IPS DF 6.9 (cell line): ENCODE measurements at places on chromosomes 7 and 10.

GRCh38 chr10:110110338-110110737 lies 97.1 kb upstream of the MXI1 start:
- no peak for DNase-seq

DNA sequence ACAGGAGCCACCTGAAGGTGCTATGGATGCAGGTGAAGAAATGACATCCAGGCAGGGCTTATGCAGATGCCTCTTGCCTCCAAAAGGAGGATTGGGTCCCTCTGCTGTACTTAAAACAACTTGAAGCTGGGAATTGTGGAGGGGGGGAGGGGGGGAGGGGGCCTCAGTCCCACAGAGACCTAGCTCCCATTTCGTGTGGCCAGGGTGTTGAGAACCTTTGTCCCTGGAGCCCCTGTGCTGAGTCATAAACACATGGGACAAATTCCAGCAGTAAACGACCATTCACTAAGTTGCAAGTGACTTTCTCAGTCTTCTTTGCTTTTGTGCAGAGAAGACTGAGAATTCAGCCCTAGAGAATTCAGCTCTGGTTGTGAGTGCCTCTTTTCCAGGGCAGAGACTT lies 96.5 kb upstream of the PODXL start:
- DNase-seq: no peak

GRCh38 chr10:46224414-46224682 lies 62.4 kb upstream of the ANTXRL start:
- DNase-seq: no peak

- no peak for DNase-seq
These were observed 13.3 kb upstream of the RAB18 start for GRCh38 chr10:27490807-27491206.

DNA sequence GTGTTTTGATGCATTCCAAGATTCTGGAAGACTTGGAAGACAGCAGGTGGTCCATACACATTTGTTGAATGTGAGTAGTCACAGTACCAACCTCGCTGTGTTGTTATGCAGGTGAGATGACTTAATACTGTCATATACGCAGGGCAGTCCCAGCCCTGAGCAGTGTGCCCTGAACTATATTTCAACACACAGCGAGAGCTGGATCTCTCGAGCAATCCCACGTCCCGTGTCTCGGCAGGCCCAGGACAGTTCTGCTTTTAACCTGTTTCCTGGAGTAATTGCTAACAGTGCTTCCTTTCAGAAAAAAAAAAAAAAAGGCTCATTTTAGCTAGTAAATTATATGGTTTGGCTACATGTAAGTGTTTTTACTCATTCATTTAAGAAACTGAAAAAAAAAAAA lies 179.7 kb downstream of the PRKCQ start:
- no peak for DNase-seq

- DNase-seq: no peak
These were observed 85.8 kb downstream of the NRP1 start for GRCh38 chr10:33248638-33249037.

DNA sequence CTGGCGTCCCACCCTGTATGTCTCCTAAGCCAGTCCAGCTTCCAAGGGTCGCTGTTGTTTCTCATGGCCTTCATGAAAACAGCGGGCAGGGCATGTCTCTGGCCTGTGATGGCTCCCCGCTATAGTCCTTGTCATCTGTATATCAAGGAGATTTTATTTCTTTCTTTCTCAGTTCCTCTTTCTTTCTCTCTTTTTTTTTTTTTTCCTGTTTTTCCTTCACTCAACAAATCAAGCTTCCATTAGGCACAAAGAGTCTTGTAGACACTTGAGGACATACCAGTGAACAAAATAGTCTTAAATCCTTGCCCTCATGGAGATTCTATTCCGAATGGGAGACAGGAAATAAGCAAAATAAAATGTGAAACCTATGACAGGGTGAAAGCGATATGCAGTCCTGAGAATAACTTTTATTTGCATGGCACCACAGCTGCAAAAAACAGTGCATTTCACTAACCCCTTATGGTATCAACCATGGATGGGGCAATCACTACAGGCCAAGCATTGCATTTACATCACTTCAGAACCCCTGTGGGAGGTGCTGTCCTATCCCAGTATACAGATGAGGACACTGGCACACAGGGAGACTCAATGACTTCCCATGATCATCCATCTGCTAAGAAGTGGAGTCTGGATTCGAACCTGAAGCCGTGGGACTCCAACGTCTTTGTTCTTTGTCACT lies 50.7 kb downstream of the SYPL1 start:
- DNase-seq: no peak

- no peak for DNase-seq
These were observed 9.3 kb downstream of the RASGEF1A start for GRCh38 chr10:43257347-43258210.

- DNase-seq: no peak
These were observed 35.9 kb downstream of the LRRC4 start for GRCh38 chr7:127995156-127995880.

- DNase-seq: no peak
These were observed 7.4 kb upstream of the TBRG4 start for GRCh38 chr7:45118889-45119331.

GRCh38 chr10:133100706-133101415 lies 13.1 kb downstream of the ADGRA1 start:
- peak; percentile 89 for DNase-seq

GRCh38 chr7:5549096-5549763 lies 125.6 kb upstream of the TNRC18 start:
- DNase-seq: no peak

- DNase-seq: no peak
These were observed 147.1 kb downstream of the NEURL1 start for GRCh38 chr10:103640436-103641181.

DNA sequence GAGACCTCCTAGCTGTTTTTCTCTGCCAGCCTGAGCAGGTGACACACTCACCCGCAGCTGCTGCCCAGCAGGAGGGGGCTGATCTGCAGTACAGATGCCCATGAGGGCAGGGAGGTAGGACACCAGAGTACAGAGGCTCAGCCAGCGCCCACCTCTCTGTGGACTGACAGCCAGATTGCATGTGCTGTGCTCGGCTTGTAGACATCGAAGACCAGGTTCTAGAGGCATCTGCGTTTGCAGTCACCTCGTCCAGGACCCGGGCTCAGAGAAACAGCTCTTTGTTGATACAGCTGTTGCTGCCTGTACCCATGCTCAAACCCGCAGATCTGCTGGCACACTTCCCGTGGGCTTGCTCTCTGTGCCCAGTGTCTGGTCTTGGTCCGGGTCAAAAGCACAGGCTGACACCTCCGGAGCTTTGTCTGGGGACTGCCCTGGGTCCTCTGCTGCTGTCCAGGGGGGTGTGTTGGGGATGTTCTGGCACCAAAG lies 224.7 kb downstream of the GLRX3 start:
- DNase-seq: no peak

DNA sequence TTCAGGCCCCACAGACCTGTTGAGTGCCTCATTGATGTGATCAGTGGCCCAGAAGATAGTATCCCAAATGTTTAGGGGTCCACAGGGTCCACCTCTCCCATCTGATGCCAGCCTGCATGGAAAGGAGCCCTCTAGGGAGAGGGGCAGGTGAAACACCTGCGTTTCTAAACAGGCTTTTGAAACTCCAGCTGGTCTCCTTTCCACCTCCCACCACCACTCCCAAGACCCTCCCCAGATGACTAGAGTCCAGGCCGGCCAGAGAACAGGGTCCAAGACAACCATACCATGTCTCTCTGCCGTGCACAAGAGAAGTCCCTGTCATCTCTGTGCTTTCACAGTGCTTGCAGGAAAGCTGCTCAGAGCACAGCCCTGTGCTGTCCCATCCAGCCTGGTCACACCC lies 105.0 kb upstream of the NANOS1 start:
- no peak for DNase-seq

DNA sequence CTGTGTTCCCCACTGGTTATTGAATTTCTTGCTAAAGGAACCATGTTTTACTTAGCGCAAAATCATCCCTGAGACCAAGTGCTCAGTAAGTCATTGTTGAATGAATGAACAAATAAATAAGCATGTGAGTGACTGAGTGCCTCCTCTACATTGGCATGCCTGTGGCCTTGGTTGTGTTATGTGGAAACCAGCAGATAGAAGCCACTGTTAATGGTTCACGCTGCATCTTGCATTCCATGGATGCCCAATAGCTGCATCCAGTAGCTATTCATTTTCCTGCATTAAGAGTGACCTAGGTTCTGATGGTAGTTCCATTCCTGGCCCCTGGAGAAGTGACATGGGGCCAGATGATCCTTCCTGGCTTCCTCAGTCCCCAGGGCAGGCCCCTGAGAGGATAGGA lies 113.3 kb upstream of the BMPER start:
- no peak for DNase-seq

DNA sequence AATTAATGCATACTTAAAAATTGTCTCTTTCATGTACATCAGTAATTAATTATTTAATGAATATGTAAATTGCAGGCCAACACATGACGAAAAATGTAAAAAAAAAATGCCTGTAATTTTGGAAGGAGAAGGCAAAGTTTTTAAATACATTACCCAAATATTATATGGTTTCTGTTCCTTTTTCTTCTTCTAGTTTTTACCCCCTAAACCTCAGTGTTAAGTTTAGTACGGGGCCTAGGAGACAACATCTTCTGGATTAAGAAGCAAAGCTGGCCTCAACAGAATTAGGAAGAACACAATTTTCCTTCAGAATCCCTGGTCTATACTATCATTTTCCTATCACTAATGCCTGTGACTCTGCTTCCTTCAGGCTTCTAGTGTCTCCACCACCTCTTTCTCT lies 459.3 kb upstream of the NRP1 start:
- DNase-seq: no peak

- DNase-seq: no peak
These were observed 54.1 kb downstream of the LAMB1 start for GRCh38 chr7:107948645-107949442.

- DNase-seq: no peak
These were observed 879.2 kb downstream of the LRMDA start for GRCh38 chr10:76310588-76311080.

DNA sequence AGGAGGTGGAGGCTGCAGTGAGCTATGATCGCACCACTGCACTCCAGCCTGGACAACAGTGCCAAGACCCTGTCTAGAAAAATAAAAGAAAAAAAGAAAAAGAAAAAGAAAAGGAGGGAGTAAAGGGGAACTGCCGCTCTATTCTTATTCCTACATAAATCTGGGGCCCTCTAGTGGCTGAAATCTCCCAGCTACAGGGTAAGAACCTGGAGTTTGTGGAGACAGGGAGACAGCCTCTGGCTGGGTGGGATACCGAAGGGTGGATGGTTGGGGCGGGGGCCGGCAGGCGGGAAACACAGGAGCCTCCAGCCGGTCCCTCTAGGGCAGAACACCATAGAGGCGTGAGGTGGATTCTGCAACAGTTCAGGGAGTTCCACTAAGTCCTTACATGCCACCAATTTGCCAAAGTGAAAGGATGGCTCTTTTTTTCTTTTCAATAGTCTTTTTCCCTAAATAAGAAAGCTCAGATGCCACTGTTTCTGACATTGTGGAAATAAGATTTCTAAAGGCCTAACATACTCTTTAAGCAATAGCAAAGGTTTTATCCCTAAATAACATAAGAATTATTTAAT lies 117.3 kb downstream of the SVIL start:
- DNase-seq: peak; percentile 39

GRCh38 chr7:105156731-105157130 lies 142.7 kb downstream of the KMT2E start:
- DNase-seq: no peak

DNA sequence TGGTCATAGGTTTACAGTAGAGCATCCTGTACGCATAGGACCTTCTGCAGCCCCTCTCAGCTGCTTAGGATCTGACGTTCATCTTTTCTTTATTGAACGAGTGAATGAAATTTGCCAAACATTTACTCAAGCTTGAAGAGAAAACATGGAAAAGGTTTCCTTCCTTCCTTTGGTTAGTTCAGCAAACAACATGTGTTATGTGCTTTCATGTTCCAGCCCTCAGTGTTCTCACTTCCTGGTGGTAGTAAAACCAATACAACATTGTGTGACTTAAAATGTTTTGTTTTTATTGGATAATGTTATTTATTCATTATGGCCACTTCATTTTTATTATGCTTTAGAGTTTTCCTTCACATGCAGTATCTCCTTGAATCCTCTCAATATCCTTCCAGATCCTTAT lies 1.4 kb upstream of the CDCA7L start:
- DNase-seq: no peak

- DNase-seq: no peak
These were observed 93.2 kb downstream of the ZRANB1 start for GRCh38 chr10:125035136-125035535.

DNA sequence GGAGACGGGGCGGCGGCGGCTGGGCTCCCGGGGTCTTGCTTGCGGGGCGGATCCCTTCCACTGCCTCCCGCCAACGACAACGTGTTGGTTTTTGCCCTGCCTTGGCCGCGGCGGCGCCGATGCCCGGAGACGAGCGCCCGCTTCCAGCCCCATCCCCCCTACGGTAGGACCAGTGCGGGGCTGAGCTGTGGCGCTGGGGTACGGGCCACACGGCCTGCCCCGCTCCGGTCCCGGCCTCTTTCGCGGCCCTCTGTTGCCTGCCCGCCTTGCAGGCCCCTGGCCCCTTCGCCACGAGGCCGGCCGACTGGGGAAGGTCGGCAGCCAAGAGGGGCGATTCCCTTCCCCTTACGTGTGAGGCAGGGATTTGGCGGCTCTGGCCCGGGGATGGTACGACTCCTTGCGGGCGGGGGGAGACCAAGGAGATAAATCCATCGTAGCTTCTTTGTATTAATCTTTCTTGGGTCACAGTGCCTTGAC lies 488 bp downstream of the EIF4H start:
- DNase-seq: no peak

DNA sequence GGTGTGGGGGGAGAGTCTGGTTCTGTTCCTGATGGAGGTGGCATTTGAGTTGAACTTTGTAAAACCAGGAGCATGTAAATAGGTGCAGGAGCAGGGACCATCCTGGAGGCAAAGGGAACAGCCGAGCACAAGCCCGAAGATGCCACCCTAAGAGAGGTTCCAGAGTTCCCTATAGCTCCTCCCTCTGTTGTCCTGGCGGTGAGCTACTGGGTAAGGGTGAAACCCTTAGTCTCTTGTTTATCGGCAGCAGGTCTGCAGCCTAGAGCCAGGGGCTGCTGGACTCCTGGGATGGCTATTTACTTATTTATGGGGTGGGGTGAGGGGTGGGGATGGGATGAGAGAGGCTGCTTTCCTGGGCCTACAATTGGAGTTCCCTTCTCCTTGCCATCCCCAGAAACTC lies 6.5 kb upstream of the LBX1 start:
- DNase-seq: no peak

DNA sequence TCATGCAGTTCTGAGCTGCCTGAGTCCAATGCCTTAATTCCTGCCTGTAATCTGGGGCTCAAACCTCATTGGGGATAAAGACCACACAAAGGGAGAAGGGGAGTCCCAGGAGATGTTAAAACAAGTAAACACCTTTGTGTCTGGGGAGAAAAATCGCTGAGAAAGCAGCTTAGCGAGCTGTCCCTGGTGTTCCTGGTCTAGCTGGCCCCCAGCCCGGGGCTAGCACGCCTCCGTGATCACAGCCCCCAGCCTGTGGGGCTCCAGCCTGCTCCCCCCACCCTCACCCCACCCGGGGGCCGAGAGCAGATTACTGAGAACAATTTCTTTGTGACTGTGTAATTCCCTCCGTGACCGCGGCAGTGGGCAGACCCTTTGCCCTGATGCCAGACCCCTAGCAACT lies 24.8 kb downstream of the DPCD start:
- no peak for DNase-seq

GRCh38 chr10:117694190-117694589 lies 151.6 kb downstream of the EMX2 start:
- no peak for DNase-seq

- no peak for DNase-seq
These were observed 42.2 kb upstream of the SLC29A3 start for GRCh38 chr10:71276873-71277272.
